ENCODE measurements at places on chromosomes 11 and 22.

- no peak overlapping the region for H3K4me3 ChIP-seq
- H3K27me3 ChIP-seq: no peaks in the 10 kb centered on the region
- no peak for DNase-seq
- H3K36me3 ChIP-seq: no peaks in the 10 kb centered on the region
- no peaks in the 10 kb centered on the region for H3K4me1 ChIP-seq
These were observed 83.7 kb downstream of the EXT2 start for GRCh38 chr11:44179173-44179572.

DNA sequence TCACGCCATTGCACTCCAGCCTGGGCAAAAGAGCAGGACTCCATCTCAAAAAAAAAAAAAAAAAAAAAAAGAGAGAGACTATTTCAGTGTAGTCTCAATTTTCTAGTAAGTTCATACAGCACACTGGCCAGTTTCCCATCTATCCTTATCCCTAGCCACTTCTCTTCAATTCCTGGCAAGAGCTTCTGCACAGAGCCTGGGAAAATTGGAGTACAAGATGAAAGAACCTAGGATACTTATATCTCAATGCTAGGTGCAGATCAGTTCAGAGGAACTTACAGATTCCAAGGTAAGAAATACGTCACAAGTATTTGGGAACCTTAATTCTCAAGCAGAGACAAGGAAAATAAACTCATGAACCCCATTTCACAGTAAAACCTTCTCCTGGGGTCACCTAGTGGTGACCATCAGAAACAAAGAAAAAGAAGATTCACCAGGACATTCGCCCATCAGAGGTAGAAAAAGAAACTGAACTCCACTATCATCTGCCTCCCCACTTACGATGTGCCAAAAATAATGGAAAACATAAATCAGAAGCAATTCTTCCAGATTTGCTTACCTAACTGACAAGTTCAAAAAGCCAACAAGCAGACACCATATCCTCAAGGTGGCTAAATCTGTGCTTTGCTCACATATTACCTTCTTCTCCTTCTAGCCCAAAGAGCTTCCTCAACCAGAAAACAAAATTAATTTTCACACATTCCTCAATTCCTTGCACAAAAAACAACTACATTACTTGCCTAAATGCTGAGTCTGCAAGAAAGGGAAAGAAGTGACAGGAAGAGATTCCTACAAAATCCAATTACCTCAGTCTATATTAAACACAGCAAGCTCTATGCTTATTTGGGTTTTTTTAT is 4.9 kb downstream of the DENND5A start:
- H3K4me1 ChIP-seq: peaks cover 13% of the 10 kb centered on the region
- H3K36me3 ChIP-seq: no peaks in the 10 kb centered on the region
- peaks cover under 1% of the 10 kb centered on the region for H3K27me3 ChIP-seq
- DNase-seq: no peak
- no peak overlapping the region for H3K4me3 ChIP-seq
- H3K27ac ChIP-seq: no peak overlapping the region

GRCh38 chr11:9228091-9228490 is 37.1 kb downstream of the DENND5A start:
- no peak overlapping the region for H3K4me3 ChIP-seq
- H3K27ac ChIP-seq: no peak overlapping the region
- peaks cover 8% of the 10 kb centered on the region for H3K4me1 ChIP-seq
- H3K27me3 ChIP-seq: no peaks in the 10 kb centered on the region

DNA sequence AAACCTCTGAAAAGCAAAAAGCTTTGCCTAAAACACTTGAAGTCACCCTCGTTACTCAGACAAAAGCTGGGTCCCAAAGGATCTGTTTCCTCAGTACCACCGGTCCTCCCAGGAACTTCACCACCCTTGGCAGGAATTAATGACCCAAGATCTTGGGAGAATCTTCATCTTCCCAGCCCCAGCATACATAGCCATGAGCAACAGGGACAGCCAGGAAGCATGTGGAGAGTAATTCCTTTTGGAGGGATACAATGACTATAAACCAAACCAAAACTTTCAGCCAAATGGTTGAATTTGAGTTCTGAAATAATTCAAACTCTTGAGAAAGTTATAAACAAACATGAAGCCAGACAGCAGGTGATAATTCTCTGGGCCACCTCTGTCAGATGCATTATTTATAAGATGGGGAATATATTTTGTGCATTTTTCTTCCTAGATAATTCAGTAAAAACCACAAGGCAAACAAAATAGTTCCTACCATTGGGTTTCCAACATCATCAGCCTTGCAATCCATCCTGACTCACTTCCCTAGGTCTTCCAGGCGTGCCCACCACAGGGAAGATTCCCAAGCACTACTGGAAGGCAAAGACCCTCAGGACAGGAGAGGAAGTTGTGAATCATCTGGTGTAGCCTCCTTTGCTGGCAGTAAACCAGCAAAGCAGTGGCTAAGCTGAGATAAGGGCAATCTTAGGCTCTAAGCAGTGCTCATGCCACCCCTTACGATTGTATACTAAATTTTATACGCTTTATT is 71.7 kb upstream of the DRD2 start:
- no peak overlapping the region for H3K4me3 ChIP-seq
- no peaks in the 10 kb centered on the region for H3K4me1 ChIP-seq
- H3K27me3 ChIP-seq: no peaks in the 10 kb centered on the region
- H3K36me3 ChIP-seq: no peaks in the 10 kb centered on the region

DNA sequence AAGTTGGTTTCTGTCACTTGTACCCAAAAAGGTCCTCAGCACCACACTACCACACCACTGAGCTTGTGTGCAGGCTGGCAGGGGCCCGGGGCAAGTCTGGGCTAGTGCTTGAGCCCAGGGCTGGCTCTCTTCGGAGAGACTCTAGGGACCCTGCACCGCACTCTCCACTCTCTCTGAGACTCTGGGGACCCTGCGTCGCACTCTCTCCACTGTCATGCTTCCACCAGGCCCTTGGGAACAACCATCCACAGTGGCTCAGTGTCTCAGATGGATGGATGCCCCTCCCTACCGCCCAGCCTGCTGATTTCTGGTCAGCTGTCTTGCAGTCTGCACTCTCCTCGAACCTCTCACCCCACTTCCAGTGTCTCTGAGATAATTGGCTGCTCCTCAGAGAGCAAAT is 2.0 kb upstream of the SBF1 start:
- no peak overlapping the region for H3K4me3 ChIP-seq
- peaks cover 34% of the 10 kb centered on the region for H3K27me3 ChIP-seq
- H3K27ac ChIP-seq: no peak overlapping the region
- H3K4me1 ChIP-seq: peaks cover 52% of the 10 kb centered on the region
- no peaks in the 10 kb centered on the region for H3K36me3 ChIP-seq
- no peak for DNase-seq

DNA sequence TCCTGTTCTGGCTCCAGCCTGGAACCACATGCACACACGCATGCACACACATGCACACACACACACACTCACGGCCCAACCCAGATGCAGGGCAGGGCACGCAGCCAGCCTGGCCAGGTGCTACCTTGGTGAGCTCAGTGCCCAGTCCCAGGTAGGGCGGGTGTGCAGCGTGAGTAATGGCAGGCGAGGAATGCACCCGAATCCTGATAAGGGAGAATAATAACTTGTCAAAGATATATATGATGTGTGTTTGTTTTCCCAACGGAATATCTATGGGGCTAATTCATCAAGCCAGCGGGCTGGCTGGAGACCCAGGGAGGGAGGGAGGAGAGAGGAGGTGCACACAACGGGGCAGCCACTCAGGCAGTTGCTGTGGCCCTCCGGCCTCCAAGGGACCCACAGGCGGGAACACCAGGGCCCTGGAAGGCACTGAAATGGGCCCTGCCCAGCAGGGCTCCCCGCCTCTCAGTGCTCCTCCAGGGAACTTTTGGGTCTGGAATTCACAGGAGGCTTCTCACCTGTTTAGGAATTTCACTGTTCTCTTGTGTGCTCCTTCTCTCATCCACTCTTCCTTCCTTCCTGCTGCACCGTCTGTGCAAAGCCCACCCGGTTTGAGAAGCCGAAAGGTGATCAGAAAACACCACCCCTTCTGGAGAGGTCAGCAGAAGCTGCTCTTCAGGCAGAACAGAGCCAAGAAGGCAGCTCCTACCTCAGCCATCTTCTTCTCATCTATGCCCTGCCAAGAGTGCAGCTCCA is 79.0 kb downstream of the BUD13 start:
- H3K36me3 ChIP-seq: no peaks in the 10 kb centered on the region
- no peak overlapping the region for H3K4me3 ChIP-seq
- peaks cover 23% of the 10 kb centered on the region for H3K4me1 ChIP-seq
- no peak for DNase-seq
- H3K27me3 ChIP-seq: no peaks in the 10 kb centered on the region

DNA sequence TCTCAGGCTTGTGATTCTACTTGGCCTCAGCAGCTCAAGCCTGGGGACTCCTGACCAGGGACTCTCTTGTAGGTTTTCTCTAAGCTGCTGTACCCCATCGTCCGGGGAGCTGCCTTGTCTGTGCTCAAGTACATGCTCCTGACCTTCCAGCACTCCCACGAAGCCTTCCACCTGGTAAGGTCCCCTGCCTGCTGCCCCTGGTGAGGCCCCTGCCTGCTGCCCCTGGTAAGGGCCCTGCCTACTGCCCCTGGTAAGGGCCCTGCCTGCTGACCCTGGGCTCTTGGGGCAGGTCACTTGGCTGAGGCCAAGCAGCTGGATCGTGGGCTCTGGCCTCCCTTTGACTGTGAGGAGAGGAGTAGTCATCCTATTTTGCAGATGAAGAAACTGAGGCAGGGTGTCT is 11.3 kb downstream of the USP35 start:
- DNase-seq: no peak
- H3K4me3 ChIP-seq: no peak overlapping the region
- H3K4me1 ChIP-seq: peaks cover 6% of the 10 kb centered on the region
- H3K36me3 ChIP-seq: peaks cover 7% of the 10 kb centered on the region
- no peaks in the 10 kb centered on the region for H3K27me3 ChIP-seq

GRCh38 chr22:43131773-43132501 is 11.3 kb downstream of the MCAT start:
- no peak overlapping the region for H3K4me3 ChIP-seq
- H3K27me3 ChIP-seq: no peaks in the 10 kb centered on the region
- no peak overlapping the region for H3K27ac ChIP-seq
- H3K4me1 ChIP-seq: peaks cover 9% of the 10 kb centered on the region
- H3K36me3 ChIP-seq: peaks cover 15% of the 10 kb centered on the region
- no peak for DNase-seq
